IPS-NIHi11 (cell line): ENCODE measurements at places on chromosomes 2 and 18.

GRCh38 chr18:12449051-12449785 is 41.5 kb downstream of the PRELID3A start:
- DNase-seq = no peak

GRCh38 chr18:43414006-43414405 is 136.7 kb upstream of the SYT4 start:
- DNase-seq = no peak

- DNase-seq = no peak
These were observed 157.2 kb downstream of the BABAM2 start for GRCh38 chr2:28047681-28048080.

DNA sequence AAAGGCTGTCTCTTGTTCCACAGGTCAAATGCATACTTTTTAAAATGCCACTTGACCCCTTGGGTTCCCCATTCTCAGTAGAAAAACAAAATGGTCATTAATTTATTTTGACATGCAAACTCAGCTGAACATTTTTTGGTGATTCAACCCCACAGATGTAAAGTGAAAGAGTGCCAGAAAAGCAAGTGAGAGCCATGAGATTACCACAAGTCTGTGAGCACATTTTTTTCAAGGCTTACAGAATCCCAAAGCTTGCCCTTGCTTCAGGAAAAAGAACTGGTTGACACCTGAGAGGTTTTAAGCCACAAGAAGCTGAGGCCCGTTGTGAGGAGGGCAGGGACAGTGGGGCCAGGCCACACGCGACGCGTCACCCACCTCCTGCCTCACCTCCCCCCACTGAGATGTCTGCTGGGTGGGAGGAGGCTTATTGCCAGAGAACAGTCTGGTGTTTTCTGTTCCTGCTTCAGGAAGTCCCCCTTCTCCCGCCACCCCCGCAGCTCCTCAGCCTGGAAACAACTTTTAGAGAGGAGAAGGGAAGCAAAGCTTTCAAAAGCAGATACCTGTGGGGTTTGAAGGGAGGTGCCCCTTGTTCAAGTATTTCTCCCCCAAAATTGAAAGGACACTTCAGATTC is 70.4 kb upstream of the CYP1B1 start:
- DNase-seq = no peak

DNA sequence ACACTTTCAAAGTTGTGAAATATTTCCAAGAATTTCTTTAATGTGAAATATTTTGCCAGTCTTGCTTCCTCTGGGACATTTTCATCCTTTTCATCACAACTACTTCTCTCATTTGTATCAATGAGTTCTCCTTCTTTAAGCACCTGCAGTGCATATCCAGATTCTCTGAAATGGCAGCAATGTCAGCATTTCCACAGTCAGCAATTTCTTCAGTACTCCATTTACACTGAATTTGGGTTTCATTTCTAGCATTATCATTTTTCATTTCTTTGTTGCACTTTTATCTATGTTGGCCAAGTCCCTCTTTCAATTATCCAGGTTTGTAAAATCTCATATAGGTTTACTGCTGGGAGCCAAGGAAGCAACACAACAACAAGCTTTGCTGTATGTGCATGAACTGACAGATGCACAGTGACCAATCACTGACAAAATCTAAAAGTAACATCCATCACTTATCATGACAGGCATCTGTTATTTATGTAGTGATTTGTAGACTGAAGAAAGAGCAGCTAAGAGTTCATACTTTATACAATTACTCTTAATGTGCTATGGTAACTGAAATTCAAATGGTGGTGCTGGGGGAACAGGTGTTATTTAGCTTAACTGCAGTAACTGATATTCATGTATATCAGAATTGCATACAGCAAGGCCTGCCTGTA is 43.9 kb downstream of the SS18 start:
- no peak for DNase-seq

GRCh38 chr2:177682006-177682405 is 289.4 kb downstream of the AGPS start:
- no peak for DNase-seq

- no peak for DNase-seq
These were observed 123.4 kb downstream of the RIF1 start for GRCh38 chr2:151533127-151533526.

GRCh38 chr2:61176755-61177726 is 15.1 kb downstream of the C2orf74 start:
- DNase-seq = peak; percentile 100

DNA sequence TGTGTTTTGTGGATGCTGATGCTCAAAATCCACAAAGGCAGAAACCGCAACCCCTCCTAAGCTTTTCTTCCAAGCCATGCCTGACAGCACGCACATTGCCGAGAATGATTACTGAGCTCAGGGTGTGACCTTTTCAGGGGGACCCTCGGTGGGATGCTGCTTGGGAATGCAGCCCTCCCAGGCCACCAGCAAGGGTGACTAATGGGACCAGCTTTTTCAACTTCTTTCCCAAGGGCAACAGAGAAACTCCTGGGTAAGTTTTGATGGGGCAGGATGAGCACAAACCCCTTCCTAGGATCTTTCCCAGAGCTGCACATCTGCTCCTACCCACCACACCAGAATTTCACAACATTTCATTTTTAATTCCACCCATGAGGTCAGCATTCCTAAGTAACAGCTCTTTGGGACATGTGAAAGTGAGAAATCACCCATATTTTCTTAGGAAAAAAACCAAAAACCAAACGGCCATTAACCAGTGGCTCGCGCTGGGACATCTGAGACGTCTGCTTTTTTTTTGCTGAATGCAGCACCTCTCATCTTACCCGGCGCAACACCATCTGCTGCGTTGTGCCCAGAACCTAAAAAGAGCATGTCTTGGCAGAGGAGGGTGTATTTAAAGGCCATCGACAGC is 119.0 kb downstream of the ARL4C start:
- DNase-seq = no peak

GRCh38 chr18:60894254-60894945 is 438.8 kb upstream of the CDH20 start:
- DNase-seq = no peak

DNA sequence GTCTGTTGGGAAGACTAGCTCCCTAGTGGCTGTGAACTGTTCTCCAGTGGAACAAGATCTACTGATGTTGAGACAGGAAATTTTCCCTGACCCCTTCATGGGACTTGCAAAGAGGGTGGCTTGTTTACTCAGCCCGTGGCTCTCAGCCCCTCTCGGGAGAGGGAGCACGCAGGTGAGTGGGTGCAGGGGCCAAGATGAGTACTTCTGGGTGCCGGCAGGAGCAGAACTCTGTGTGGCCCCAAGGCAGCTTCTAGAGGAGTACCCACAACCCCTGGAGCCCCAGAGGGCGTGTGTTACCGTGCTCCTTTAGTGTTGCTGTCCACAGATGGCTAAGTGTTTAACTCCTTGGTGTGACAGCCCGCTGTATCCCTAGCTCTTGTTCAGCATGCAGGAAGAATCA is 68.2 kb upstream of the CNGA3 start:
- no peak for DNase-seq

GRCh38 chr2:231713730-231714638 is 5.7 kb downstream of the PTMA start:
- DNase-seq = peak; percentile 70

GRCh38 chr18:61972389-61973264 is 79.8 kb upstream of the RNF152 start:
- no peak for DNase-seq

GRCh38 chr2:103012590-103012989 is 250.8 kb downstream of the TMEM182 start:
- DNase-seq = no peak

GRCh38 chr2:233996461-233996860 is 54.0 kb upstream of the SPP2 start:
- no peak for DNase-seq

DNA sequence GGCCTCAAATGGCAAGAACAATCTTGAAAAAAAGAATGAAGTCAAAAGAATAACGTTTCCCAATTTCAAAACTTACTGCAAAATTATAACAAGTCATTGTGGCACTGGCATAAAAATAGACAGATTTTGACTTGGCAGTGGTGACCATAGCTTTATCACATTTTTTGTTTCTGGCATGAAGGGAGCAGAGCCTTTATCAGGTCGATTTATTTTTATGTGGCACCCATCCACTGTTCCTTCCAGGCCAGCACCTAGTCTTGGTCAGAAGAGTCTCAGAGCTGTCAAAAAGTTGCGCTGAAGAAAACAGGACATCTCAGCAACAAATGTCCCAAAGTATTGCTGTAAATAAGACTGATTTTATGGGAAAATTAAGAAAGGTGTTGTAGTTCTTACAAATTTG is 92.4 kb downstream of the TRABD2A start:
- no peak for DNase-seq

DNA sequence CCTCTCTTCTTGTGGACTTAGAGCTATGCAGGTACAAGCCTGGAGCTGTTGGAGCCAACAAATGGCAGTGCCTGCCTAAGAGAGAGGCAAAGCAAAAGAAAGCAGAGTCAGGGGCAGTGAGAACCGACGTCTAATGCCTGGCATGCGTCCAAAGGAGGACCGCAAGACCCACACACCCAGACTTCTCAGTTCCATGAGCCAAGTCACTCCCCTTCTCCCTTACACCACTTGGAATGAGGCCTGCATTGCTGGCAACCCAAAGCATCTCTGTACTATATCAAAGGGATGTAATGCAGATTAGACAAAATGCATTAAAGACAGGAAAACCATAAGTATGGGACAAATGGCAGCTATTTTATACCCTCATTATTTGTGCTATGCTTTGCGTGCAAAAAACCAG is 49.9 kb upstream of the RNU4ATAC start:
- DNase-seq = no peak

DNA sequence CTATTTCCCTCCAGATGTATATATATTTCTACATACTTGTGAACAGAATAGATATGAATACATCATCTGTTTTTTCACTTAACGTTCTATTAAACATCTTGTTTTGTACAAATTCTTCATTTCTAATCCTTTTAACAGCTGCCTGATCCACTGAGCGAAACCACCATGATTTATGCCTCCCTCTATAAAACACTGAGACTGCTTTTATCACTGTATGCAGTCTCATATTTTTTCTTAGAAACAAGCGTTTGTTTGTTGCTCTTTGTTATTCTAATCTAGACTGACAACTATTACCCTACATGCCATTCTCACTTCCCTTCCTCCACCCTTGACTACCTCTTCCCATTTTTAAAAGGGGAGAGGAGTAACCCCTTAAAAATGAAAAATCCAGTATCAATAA is 88.2 kb downstream of the DTNB start:
- no peak for DNase-seq

DNA sequence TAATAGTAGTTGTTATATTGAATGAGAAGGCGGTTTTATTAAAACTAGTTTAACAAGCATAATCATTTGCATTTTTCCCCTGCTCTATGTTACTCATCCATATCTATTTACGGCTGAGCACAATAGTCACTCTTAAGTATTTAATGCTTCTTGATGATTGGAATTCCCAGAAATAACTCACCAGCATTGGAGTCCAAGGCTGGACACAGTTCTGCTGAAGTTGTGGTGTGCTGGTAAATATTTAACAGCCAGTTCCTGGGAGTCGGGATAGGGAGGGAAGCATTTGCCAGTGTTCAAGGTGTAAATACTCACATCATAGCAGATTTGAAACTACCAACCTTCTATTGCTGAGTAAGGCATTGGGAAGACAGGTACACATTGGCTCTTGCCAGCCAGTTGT is 315.1 kb downstream of the MTX2 start:
- no peak for DNase-seq

DNA sequence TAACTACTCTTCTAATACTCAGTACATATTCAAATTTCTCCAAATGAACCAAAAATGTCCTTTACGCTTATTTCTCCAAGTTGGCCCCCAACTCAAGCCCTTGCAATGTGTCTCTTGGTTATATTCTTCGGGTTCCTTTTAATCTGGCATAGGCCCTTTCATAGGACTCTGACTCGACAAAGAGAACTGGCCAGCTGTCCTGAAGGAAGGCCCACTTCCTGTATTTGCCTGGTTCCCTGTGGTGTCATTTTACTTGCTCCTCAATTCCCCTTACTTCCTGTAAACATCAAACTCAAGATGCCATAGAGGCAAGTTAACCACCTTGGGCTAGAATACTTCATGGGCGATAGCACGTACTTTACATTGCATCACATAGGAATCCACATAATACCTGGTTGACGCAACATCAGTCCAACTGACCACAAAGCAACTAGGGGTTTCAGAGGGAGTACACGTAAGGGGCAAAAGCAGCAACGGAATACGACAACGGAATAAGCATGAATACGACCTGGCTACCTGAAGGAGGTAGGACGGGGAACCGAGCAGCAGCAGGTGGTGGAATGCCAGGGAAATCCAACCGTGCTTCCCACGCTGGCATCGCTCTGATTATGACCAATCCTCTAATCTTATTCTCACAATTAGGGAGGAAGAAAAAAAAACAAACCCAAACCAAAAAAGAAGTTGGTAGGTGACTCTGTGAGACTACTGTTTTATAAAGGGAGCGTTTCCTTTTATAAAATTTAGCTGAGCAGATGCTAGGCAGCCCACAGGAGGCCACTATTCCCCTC is 823 bp upstream of the GORASP2 start:
- DNase-seq = peak; percentile 71

DNA sequence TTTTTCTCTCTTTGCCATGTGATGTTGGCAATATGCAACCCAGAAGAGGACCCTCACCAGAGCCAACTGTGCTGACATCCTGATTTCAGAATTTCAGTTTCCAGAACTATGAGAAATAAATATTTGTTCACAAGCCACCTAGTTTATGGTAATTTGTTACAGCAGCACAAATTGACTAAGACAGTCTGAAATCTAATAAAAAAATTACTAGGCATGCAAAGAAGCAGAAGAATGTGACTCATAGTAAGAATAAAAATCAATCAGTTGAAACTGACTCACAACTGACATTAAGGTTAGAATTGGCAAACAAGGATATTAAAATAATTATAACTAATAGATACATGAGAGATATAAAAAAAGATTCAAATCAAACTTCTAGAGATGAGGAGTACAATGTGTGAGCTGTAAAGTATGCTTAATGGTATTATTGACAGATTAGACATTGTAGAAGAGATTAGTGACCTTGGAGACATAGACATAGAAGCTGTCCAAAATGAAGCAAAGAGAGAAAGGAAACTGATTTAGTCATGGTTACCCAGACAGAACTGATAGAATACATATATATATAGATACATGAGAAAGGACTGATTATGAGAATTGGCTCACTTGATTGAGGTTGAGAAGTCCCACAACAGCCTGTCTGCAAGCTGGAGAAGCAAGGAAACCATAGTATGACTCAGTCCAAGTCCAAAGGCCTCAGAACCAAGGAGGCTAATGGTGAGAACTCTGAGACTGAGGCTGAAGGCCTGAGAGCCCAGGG is 27.8 kb upstream of the TTC39C start:
- DNase-seq = no peak

- no peak for DNase-seq
These were observed 193.6 kb upstream of the PIK3C3 start for GRCh38 chr18:41761333-41762018.

DNA sequence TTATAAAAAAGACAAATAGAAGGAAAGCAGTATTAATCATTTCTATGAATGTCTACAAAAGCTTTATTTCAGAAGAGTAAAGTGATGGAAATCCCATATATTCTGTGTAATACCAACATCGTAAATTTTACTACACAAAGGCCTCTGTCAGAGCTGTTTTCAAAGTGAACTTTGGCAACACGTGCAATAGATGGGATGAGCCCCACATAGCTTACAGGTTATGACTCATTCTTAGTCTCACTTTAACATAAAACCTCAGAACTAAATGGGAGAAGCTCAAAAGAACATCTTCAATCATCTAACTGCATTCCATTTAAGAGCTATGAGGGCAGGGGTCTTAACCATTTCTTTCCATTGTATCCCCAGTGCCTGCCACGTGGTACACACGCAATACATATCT is 11.5 kb downstream of the VPS4B start:
- no peak for DNase-seq

- peak; percentile 76 for DNase-seq
These were observed 58.6 kb downstream of the KCNG2 start for GRCh38 chr18:79856119-79857007.

GRCh38 chr18:48252525-48252924 is 156.7 kb downstream of the ZBTB7C start:
- no peak for DNase-seq
